GM10248 (cell line): ENCODE measurements at places on chromosomes 2 and 18.

- no peak for DNase-seq
Measured at GRCh38 chr2:172307800-172308199, 119.6 kb upstream of the ITGA6 start.

- DNase-seq = no peak
Measured at GRCh38 chr2:148410899-148411298, 233.7 kb upstream of the EPC2 start.

- DNase-seq = no peak
Measured at GRCh38 chr2:150817422-150817821, 330.0 kb upstream of the RND3 start.

GRCh38 chr18:42412896-42413295, 457.9 kb downstream of the PIK3C3 start:
- DNase-seq = no peak
